ENCODE measurements at places on chromosomes 13 and 19. TPM values are rescaled to one million over a fixed set of nuclear protein-coding genes. Genes with fewer than 3 reads are reported as not detected.

The ZNF599 gene
- 7.8 TPM for total RNA-seq

The CFD gene
- 3.3 TPM for total RNA-seq

The ZMYM5 gene
- total RNA-seq = 4.7 TPM

The C19orf85 gene
- not detected for total RNA-seq
